Testis (tissue), 5 donors: ENCODE measurements at places on chromosomes 5 and 9. TPM values are rescaled to one million over a fixed set of nuclear protein-coding genes. Genes with fewer than 3 reads are reported as not detected.

DNA sequence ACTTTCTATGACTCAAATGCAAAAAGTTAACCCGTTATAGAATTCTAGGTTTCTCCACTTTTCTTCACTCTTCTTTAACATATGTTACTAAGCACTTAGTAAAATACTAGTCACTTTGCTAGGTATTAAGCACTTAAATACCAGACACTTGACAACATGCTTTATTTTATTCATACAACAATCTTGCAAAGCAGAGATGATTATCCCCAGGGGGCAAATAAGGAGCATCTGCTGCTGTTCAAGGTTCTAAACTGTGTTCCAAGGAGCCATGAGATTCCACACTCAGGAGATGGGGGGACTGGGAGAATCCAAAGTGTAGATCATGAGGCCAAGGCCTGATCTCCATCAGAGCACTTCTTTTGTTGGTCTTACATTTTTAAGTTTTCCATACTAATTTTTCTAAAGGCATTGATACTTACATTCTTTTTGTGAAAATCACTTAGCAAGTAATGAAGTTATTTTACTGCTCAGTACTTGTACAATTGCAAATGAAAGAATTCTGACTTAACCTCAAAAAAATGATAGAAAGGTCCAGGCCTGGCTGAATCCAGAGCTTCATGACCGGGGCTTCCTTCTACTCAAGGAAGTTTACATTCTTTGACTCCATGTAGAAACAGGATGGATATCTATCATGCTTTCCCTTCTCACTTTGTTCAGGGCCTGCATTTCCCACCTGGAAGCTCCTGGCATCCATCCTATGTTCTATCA lies 504.4 kb upstream of the WWC1 start:
- DNase-seq: no peak

DNA sequence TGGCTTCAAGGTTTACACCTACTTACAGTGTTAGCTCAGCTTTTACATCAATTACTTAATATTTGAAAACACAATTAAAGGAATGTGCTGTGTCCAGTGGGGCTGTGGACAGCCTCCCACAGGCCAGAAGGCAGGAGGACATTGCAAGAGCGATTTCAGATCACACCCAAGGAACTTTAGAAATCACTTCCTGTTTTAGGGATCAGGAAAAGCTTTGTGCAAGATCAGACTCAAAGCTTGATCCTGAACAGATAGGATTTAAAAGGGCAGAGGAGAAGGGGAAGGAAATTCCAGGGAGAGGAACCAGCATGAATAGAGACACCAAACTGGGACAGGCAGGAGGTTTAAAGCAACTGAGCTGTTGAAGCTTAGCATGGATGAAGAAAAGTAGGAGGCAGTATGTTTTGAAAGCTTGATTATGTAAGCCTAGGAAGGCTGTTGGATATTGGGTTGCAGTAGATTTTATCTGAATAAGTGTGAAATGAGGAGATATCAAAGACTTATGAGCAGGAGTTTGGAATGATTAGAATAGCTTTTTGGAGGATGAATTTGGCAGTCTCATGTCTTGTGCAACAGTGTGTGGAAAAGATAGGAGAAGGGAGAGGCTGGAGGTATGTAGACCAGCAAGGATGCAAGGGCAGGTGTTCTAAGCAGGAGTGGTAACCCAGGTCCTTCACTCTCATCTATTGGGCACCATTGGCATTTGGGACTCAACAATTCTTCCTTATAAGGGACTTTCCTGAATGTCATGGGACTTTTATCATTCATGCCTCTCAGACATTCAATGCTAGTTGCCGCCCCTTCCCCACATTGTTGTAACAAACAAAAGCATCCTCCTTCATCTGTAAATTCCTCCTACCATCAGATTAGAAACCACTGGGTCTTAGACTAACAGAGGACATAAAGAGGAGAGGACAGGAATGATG lies 123.5 kb downstream of the TARS1 start:
- no peak for DNase-seq

The BBLN gene
- total RNA-seq: 219 TPM

The PCDHB15 gene
- total RNA-seq: 27.6 TPM
